ENCODE measurements at places on chromosomes 7 and 10.

DNA sequence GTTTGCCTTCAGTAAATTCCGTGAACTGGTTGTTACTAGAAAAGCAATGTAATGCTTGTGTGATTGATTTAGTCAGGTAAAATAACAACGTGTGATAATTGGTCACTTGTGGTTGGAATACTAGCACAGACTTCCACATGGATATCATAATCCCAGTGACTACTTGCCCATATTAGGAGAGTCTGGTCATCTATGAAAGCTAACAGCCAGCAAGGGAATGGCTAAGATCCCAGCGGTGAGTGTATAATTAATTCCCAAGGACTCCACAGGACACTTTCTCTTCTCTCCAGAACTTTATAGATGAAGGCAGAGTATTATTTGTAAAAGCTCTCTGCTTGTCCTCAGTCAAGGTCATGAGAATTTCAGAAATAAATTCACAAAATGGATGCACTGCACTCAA lies 662.6 kb upstream of the TEX47 start:
- no peak for DNase-seq

DNA sequence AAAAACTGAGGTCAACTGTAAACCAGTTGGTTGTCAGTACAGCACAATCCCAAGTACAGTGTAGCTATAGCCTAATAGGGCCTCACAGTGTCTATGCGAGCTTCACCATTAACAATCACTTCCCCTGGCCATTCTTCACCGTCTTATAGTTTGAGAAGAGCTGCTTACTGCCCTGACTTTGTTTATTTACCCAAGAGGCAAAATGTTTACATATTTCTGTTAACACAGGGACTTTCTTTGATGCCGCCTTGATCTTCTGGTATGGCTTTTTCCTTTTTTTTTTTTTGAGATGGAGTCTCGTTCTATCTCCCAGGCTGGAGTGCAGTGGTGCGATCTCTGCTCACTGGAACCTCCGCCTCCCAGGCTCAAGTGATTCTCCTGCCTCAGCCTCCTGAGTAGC lies 3.3 kb downstream of the MYOF start:
- DNase-seq: no peak

DNA sequence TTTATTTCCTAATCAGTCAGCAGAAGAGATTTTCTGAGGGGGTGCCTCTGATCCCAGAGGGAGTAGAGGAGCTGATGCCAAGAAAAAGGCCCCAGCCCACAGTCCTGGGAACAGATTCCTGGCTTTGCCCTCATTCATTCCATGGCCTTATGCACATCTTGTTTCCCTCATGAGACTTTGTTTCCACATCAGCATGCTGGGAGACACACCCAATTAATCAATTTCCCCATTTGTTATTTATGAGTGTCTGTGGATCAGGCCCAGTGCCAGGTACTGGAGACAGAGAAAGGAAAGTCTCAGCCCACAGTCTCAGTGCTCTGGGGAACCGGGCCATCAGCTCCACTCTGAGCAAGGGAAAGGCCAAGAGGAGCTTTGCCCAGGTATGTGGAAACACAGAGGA lies 496.2 kb upstream of the ZMIZ1 start:
- no peak for DNase-seq

GRCh38 chr10:110751850-110752249 lies 107.7 kb downstream of the RBM20 start:
- DNase-seq: no peak

DNA sequence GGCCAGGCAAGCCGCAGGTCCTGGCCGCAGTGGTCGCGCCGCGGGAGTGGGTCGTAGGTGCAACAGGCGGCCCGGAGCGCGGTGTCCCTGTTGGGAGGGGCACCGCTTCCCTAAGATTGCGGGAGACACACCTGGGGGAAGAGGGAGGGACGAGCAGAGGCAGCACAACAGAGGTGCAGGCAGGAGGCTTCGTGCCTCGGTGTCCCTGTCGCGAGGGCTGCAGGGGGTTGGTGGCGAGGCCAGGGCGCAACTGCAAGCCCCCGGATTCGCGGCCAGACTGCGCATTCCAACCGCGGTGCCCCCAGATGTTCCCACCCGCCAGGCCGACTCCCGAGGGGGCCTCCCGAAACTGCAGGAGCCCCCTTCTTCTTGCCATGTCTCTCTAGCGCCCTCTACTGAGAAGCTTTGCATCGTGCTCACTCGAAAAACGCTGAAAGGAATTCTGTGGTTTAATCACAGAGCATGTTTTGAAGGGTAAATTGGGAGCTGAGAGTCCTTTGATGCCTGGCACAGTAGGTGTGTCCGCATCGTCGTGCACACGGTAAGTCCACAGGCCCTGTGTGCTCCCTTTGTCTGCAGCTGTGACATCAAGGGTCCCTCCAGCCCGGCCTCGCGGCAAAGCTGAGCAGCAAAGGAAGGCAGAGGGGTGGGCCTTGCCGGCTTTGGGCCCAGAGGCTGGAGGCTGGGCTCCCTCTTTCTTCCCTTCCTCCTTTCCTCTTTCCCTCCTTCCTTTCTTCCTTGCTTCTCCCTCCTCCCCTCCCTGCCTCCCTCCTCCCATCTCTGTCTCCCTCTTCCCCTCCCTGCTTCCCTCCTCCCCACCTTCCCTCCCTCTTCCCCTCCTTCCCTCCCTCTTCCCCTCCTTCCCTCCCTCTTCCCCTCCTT lies 6.2 kb upstream of the MBL2 start:
- peak; percentile 32 for DNase-seq

GRCh38 chr7:41809116-41809515 lies 106.2 kb upstream of the INHBA start:
- DNase-seq: peak; percentile 85

GRCh38 chr10:29841724-29842649 lies 207.2 kb upstream of the SVIL start:
- DNase-seq: no peak

GRCh38 chr10:21969326-21970287 lies 33.9 kb downstream of the DNAJC1 start:
- DNase-seq: no peak

DNA sequence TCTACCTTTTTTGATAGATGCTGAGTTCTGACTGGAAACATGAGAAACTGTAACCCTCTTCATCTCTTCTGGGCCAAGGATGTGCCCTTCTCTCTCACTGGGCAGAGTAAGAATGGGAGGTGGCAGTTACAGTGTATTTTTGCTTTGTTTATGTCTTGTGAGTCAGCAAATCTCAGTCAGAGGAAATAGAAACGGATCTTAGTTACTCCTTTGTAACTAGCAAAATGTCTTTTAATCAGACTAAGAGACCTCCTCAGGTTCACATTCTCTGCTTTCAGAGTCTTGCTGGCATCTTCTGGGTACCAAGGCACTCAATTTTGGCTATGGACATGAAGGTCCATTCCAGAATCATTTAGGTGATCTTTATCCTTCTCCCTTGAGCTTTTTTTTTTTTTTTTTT lies 70.9 kb downstream of the HHEX start:
- DNase-seq: peak; percentile 62

DNA sequence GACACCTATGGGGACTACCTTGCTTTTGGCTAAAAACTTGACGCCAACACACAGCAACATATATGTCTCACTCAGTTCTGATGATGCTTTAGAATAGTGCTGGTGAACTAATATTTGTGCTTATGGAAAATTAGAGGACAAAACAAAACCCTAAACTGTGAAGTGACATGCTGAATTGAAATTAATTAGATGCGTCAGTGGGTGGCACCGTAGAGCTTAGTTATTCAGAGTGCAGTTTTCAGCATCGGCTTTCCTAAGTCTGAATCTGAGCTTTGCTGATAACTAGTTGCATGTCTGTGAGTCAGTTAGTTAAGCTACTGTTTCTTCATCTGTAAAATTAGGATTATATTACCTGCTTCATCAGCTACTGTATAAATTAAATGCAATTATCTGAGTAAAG lies 245.0 kb upstream of the SORCS1 start:
- peak; percentile 24 for DNase-seq

- DNase-seq: no peak
Measured at GRCh38 chr10:122845783-122846332, at the start of gene CUZD1. TSS of gene CUZD1 (minus strand) at chr10:122845857. CDS start at chr10:122845843, 14 bp downstream.

GRCh38 chr7:115292381-115292780 lies 370.5 kb downstream of the MDFIC start:
- no peak for DNase-seq

DNA sequence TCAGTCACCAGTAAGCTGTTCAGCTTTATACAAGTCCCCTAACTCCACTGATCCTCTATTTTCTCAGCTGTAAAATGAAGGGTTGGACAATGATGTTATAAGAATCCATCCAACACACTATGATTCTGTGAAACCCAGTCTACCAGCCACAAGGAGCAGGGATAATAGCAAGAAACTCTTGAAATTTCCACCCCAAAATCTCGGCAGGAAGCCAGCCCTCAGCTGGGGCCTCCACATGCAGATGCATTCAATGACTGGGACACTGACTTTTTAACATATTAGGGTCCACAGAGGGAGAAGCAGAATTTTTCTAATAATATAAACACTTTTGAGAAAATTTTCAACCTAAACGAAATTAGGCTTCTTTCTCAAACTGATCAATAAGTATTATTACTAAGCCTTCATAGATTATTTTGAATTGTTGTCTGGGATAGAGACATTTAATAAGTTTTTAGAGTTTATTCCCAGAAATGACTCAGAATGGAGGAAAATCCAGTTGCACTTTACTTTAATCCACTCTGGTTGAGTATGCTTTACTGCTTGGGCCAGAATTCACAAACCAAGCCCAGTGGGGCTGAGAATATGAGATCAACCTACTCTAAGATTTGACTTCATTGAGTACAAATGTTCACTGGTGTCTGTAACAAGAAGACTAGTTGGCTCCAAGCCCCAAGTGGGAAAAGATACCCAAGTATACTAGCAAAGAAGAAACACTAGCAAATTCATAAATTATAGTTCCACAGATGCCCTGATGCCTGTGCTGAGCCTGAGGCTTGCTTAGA lies 168.6 kb downstream of the C7orf25 start:
- DNase-seq: no peak

- peak; percentile 37 for DNase-seq
Measured at GRCh38 chr10:72175149-72175548, 40.7 kb upstream of the ANAPC16 start.

DNA sequence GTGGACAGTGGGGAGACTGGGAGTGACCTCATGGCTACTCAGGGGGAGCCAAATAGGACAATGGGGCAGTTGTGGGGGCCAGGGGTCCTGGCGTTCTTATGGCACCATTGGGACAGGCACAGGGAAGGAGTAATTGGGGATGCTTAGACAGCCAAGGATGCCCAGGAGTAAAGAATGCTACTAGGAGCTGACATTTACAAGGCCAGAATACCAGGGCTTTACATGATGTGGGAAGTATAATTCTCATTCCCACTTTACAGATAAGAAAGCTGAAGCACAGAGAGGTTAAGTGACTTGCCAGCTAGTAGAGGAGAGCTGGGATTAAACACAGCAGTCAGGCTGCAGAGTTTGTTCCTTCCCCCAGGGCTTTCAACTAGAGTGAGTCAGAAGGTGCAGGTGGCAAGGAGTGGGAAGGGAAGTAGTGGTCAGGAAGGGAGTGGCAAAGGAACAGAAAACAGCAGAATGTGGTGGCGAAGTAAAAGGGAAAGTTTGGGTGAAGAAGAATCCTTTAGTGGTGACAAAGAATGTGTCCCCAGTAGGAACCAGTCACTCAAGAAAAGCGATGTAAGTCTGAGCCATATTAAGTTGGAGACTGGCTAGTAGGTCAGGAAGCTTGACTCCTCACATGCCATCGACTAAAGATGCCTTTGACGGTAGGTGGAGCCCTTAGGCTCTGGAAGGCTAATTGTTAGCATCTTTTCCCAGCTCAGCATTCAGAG lies 32.8 kb downstream of the CPVL start:
- peak; percentile 78 for DNase-seq

DNA sequence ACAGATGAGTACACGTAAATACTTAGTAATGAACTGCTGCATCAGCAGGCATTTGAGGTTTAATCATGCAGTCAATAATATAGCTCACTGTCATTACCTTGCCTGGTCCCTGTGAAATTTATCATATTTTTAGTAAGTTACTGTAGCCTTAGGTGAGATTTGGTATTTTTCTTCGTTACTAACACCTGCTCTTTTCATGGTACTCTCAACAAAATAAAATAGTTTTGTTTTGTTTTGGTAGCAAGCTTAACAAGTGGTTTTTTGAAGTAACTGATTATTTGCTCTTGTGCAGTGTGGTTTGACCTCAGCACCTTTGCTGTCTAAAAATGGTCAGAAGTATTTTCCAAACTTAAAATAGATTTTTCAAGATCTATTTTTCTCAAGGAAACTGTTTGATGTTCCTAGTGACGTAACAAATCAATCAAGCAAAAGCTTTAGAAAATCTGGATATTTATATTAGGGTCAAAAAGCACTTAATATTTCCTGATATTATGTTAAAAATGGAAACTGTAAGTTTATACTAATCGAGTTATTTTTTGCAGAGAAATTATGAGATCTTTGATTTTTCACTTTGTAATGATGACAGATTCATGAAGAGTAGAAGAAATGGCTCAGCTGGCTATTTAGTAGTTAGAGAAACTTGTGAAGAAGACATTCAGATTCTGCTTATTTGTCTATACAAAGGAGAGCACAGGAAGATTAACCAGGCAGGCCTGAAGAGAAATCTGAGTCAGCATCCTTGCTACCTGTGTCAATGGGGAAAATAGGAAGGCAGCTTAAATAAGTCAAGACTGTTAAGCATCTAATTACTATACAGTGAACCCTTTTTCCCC lies 21.0 kb upstream of the RPA3 start:
- DNase-seq: no peak
